ENCODE measurements at places on chromosomes 5 and 9.

DNA sequence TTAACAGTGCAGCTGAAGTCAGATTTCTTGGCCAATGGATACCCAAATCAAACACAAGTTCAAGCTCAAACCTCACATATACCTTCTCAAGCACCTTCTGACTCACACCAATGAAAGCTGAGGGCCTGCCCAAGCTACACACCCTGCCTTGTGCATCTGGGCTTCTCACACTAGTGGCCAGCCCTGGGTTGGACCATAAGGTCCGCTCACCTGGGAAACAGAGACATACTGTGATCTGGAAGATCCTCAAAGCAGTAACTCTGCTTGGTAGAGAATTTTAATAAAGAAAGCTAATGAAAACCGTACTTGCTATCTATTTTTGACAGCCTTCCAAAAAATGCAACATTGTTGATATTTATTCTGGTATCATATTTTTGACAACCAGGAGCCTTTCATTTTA, 7.4 kb upstream of the TRPM3 start:
- no peak for DNase-seq

DNA sequence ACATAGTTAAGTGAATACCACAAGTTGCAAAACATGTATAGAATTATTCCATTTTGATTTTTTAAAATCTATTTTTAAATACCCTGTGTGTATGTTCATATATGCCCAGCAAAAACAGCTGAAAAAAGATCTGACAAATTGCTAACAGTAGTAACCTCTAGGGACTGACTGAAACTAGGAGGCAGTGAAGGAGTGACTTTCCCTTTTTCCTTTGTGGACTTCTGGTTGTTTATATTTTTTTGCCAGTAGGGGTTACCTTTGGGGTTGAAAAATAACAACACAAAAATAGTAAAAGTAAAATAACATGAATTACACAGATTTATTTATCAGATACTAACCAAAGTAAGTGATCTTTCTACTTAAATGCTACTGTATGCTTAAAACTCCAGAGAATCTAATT, 2.9 kb downstream of the MEGF9 start:
- no peak for DNase-seq

GRCh38 chr5:59103303-59103702, 520.4 kb downstream of the RAB3C start:
- no peak for DNase-seq

DNA sequence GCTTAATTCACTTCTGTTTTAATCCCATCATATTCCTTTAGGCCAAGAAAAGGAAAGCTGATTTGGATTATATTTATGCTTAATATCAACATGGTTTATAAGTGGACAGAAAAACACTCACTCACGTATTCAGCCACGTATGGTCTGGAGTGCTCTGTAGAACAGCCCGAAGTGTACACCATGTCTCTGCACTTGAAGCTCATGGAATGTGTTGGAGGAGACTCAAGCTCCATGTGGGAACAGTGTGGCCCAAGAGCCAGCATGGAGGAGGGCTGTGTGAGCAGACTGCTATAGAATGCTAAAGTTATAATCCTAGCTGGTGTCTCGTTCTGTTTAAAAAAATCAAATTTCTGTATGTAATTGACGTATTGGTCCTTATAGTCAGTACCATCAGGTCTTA, 32.9 kb downstream of the OTULINL start:
- DNase-seq, result no peak

- no peak for DNase-seq
Measured at GRCh38 chr9:114304416-114305188, 18.3 kb upstream of the ORM1 start.

DNA sequence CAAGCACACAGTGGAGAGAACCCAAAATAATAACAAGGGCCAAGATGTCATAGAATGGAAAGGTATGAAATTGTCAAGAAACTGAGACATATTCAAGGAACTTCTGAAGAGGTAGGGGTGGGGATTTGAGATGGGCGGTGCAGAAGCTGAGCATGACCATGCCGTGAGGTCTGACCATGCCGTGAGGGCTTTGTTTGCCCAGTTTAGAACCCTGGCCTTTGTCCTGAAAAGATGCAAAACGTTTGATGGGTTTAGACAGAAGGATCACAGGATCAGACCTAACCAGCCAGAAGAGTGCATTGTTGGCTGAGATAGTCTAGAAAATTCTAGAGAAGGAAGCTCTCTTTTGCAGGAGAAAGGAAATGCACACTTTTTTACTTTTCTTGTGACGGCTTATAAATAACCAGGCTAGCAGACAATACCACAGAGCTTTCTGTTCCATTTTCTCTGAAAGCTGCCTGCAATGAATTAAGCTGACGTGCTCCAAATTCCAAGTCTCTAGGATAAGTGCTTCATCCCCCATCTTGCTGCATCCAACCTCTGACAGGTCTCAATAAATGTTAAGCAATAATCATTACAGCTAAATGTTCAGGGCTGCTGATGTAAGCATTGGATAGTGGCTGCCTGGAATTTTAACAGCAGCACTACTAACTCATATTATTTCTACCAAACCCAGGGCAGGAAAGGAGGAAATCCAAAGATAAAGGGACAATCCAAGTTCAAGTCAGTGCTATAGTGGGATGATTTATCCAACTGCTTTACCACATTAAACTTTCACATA, 110.9 kb upstream of the IL6ST start:
- no peak for DNase-seq

- DNase-seq, result no peak
Measured at GRCh38 chr5:93583768-93584595, 960 bp downstream of the NR2F1 start.

DNA sequence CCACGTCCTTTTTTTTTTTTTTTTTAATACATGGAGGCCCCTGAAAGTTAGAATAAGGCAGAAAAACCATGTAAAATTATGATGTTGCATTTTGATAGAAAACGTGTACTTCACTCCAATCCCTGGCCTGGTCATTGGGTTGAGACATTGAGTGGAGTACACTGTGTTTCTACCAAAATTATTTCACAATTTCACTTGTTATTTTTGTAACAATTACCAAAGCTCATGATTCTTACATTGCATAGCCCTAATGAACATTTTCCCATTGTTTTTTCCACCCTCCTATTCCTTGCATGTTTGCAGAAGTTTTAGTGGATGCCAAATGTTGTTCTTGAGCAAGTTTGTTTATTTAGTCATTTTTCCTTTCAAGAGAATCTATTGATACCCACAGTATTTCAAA, 21.9 kb downstream of the MAMDC2 start:
- DNase-seq, result no peak

GRCh38 chr5:140977003-140977402, 10.7 kb downstream of the PCDHAC2 start:
- DNase-seq, result no peak

DNA sequence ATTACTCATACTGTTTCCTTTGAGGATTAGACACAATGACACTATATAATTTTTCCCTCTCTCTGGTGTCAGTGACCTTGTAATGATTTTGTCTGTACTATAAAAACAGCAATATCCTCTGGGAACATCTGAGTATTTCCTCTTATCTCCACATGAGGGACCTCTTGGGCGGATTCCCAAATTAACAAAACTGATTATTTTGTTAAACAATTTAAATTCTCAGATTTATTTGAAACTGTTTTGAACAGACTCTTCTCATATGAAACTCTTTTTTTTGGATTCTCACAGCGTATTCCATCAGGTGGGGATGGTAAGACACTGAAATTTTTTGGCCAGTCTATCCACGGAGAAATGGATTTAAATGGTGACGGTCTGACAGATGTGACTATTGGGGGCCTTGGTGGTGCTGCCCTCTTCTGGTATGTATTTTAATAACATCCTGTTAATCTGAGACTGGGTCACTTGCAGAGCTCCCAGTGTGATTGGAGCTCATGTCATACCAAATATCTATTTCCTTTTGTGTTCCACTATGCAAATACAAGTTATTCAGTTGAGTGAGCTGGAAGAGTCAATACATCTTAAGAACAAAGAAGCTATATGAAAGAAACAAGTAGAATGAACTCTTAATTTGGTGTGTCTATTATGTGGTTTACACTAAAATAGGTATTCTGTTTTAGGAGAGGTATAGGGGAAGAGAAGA, 73.8 kb upstream of the ITGA2 start:
- peak; percentile 52 for DNase-seq

DNA sequence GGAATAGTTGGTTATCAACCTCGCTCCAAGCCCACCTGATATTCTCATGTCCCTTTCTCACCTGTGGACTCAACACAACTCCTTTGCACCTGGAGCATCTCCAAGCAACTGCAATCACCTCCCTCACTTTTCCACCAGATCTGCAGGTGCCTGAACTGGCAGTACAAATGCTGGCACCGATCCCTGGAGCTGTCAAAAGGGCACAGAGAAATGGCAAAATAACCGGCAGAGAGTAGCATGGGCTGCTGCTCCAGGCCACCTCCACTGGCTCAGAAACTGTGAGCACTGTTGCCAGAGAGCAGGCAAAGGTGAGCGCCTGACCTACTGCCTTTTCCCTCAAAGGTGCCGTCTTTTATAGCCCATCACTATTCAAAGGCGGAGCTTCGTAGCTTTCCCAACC, 14.7 kb downstream of the EQTN start:
- DNase-seq, result no peak

- peak; percentile 58 for DNase-seq
Measured at GRCh38 chr5:55344392-55344992, 36.7 kb downstream of the MTREX start.
